ENCODE measurements at places on chromosomes 4 and X. TPM values are rescaled to one million over a fixed set of nuclear protein-coding genes. Genes with fewer than 3 reads are reported as not detected.

- peak; percentile 87 for DNase-seq
Observed at GRCh38 chr4:161767116-161767515, 396.7 kb downstream of the FSTL5 start.

Gene UGT2B28
- total RNA-seq, result not detected

GRCh38 chrX:39427492-39427891, 626.2 kb downstream of the MID1IP1 start:
- DNase-seq, result no peak

Gene TBX22
- not detected for total RNA-seq

GRCh38 chr4:24244663-24245490, 339.5 kb downstream of the DHX15 start:
- no peak for DNase-seq

DNA sequence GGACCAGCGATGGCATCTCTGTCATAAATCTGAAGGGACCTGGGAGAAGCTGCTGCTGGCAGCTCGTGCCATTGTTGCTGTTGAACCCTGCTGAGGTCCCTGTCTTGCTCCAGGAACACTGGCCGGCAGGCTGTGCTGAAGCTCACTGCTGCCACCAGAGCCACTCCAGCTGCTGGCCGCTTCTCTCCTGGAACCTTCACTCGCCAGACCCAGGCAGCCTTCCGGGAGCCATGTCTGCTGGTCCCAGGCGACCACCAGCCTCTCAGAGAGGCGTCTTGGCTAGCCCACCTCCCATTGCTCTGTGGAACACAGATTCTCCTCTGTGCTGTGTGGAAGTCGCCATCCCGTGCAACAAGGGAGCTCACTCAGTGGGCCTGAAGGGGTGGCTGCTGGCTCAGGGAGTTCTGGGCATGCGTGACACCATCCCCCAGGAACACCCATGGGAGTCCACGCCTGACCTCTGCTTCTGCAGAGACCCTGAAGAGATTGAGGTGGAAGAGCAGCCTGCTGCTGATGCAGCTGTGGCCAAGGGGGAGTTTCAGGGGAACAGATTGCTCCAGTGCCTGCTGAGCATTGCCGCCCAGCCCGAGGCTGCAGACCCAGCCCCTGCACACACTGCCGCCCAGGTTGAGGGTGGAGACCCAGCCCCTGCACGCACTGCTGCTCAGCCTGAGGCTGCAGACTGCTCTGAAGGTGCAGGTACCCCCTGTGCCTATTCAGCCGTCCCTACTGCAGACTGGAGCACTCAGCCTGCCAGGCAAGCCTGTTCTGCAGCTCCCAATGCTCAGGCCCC, 33.1 kb upstream of the CYP4V2 start:
- DNase-seq, result no peak

- DNase-seq, result no peak
Observed at GRCh38 chrX:38726612-38727011, 74.6 kb upstream of the MID1IP1 start.

Gene TMPRSS11F
- not detected for total RNA-seq

Gene SH3D19
- total RNA-seq, result 69.3 TPM

Gene PSAPL1
- under 0.01 TPM for total RNA-seq

Gene SH3RF1
- total RNA-seq, result 38.2 TPM

GRCh38 chr4:72690771-72691170, 121.8 kb upstream of the ADAMTS3 start:
- DNase-seq, result no peak

Gene HADH
- 48.6 TPM for total RNA-seq

- no peak for DNase-seq
Observed at GRCh38 chr4:122901247-122902010, 21.0 kb downstream of the NUDT6 start.

Gene ANKRD37
- total RNA-seq, result 4.8 TPM

Gene GPM6B
- total RNA-seq, result 146 TPM

GRCh38 chr4:139853309-139853708, 187.7 kb downstream of the MGST2 start:
- DNase-seq, result no peak

- DNase-seq, result no peak
Observed at GRCh38 chr4:137614491-137614890, 82.2 kb upstream of the PCDH18 start.

DNA sequence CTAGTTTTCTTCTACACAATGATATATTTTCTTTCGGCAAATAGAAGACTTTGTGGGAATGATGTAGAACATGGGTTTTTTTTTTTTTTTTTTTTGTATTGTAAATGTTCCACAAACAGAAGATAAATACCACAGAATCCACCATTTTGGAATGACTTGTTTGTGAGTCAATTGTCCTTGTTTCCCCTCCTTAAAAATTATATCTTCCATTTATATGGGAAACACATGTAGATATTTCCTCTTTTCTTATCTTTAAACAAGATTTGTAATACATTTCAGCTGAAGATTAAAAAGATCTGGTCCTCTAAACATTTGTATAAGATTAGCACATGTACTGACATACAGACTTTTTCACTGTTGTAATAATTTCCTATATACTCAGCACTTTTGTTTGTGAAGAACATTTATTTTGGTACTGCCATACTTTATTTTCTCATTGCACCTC, 304.6 kb downstream of the SPRY1 start:
- DNase-seq, result no peak

DNA sequence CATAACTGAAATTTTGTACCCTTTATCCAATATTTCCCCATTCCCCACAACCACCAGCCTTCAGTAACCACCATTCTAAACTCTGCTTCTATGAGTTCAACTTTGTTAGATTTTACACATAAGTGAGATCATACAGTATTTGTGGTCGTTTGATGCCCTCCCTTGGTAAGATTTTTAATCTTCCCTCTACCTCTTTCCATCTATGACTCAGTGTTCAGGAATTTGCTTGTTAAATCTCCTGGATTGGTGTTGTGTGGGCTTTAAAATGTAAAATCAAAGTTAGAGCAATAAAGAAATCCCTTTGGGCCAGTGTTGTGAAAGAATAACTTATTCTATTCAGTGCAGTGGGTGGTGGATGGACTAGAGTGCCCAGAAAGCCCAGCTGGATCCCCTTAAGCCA, 37.4 kb downstream of the SLC16A2 start:
- DNase-seq, result peak; percentile 67

Data from mammary epithelial cell (primary cell).